Stimulated activated CD8-positive, alpha-beta memory T cell treated with anti-CD3 and anti-CD28 coated beads, Interleukin-7, amount 100 ng/mL, for 1 hour (primary cell): ENCODE measurements at places on chromosomes 3 and 15.

DNA sequence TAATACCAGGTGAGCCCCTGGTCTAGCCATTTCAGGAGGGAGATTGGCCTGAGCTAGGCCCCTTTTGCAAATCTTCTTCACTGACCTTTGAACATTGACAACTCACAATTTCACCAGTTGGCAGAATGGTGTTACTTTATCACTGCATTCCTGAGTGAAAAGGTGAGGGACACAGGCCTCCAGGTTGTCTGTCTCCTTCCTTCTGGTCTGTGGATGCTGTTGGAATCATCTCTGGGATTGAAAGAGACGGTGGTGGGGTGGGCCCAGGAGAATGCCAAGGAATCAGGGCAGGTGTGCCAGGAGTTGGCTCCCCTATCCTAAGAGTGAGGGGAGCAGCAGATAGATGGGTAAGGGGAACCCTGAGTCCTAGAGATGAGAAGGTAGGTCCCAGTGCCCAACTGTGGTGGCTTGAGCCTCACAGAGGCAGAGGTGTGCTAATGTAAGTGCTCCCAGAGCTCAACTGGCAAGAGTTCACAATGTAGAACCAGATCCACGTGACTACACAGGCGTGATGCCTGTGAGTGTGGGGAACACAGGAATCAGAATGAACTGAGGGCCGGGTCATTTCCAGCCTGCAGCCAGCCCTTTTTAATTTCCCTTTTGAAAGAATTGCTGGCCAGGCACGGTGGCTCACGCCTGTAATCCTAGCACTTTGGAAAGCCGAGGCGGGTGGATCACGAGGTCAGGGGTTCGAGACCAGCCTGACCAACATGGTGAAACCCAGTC lies 11.2 kb downstream of the C3orf62 start:
- DNase-seq, result no peak

- DNase-seq, result no peak
Observed at GRCh38 chr3:114207768-114208167, 28.9 kb upstream of the DRD3 start.

- DNase-seq, result no peak
Observed at GRCh38 chr3:100972301-100972844, 20.8 kb downstream of the ABI3BP start.

GRCh38 chr3:188126934-188127333 lies 27.0 kb upstream of the LPP start:
- DNase-seq, result no peak

DNA sequence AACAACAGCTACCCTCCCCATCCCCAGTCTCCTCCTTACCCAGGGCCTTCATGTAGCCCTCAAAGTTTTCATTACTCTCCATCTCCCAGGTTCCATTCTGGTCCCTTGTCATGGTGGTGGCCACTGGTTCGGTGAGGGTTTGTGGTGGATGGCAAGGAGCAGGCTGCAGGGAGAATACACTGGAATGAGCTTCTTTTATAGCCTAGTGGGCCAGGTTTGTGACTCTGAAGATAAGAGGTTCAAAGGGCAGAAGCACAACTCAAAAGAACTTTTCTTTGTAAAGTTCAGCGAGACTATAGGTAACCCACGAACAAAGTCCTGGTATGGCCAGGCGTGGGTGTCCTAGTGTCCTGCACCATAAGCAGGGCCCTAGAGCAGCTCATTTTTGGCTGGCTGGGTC lies at the start of gene RBP2:
TSS of gene RBP2 (minus strand) at position 169 of the 400 bp plus-strand sequence. CDS start at position 112, 57 bp downstream.
- DNase-seq, result no peak

DNA sequence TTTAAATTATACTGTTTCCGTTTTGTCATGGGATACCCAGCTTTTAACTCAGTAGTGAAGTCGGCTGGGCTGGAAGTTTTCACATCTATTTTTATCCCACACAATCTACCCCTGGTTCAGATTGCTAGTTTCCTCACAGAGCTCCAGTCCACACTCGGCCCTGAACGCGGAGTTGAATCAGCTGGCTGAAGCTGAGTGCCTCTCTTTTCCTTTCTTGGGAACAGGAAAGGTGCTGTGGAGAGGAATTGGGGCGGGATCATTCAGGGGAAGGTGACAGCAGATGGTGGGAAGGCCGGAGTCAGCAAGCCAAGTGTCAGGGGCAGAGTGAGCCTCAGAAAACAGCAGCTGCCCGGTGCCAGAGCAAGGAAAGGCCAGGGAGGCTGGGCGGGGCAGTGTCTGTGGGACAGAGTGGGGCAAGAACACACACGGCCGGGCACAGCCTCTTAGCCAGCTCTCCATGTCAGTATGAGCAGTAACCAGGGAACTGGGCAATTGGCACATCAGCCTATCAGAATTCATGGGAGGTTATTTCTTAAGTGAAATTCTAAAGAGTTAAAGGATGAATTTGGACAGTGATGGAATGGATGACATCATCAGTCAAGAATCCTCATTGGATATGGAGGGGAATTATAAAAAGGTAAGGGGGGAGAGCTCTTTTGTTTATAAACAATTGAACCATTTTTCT lies 135.7 kb upstream of the IL12A start:
- no peak for DNase-seq

DNA sequence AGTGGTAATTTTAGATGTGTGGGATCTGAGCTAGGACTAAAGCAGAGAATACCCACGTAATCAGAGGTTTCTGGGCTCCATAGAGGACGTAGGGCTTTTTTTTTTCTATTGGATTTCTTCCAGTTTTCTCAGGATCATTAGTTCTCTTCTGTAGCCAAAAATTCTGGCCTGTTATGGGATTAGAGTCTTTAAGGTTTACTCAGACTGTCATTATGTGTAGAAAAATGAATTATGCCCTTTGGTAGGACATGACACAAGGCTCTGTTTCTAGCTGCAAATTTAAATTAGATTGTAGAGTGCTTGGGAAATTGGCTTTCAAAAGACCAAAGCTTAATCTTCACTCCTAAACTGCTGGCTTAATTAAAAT lies 1.9 kb downstream of the SETD5 start:
- no peak for DNase-seq

DNA sequence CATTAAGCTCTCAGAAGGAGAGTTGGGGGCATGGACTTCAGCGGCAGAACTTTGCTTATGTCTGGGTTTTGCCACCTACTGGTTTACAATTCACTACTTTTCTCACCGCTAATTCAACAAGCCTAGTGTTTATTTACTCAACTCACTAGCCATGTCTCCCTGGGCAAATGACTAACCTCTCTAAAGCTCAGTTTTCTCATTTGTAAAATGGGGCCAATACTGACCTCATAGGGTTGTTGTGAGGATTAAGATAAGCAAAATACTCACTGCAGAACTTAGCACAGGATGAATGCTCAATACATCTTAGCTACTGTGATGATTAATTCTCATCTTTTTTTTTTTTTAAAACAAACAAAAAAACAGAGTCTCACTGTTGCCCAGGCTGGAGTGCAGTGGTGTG lies 106.3 kb downstream of the CADPS start:
- DNase-seq, result no peak

- no peak for DNase-seq
Observed at GRCh38 chr3:174168538-174169254, 690.4 kb upstream of the NAALADL2 start.

GRCh38 chr3:175941352-175941751 lies 1082.2 kb downstream of the NAALADL2 start:
- no peak for DNase-seq

DNA sequence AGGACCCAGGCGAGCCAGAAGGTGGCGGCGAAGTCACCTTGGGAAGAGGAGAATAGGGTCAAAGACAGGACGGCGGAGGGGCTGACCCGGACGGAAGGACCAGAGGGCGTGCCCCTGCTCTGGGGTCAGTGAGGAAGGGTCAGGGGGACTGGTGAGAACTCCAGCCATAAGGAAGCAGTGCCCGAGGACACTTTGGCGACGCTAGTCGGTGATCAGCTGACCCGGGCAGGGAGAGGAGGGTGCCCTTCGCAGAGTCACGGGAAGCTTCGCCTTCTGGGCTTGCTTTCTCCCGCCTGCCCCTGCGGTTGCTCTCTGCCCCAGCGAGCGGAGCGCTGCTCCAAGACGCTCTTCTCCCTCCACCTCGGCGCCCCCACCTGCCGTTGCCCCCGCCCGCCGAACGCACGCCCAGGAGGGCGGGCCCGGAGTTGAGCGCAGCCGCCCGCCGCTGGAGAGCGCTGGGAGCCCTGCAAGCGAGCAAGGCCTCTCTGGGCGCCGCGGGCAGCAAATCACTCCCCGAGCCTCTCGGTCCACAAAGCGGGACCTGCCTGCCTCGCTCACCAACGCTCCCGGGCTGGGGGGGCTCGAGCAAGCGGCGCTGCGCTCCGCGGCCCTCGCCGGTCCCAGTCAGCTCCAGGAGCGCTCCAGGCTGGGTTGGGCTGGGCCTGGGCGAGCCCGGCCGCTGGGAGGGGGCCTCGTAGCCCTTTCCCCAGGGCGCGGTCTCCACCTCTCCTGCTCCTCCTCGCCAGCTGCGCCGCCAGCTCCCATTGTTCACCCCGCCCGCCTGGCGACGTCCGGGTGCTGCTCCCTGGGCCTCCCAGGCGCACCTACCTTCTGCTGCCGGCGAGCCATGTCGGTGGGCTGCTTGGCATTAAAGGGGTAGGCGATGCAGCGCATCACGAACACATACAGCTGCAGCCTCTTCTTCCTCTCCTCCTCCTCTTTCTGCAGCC lies 1.2 kb downstream of the CADPS start:
- no peak for DNase-seq

DNA sequence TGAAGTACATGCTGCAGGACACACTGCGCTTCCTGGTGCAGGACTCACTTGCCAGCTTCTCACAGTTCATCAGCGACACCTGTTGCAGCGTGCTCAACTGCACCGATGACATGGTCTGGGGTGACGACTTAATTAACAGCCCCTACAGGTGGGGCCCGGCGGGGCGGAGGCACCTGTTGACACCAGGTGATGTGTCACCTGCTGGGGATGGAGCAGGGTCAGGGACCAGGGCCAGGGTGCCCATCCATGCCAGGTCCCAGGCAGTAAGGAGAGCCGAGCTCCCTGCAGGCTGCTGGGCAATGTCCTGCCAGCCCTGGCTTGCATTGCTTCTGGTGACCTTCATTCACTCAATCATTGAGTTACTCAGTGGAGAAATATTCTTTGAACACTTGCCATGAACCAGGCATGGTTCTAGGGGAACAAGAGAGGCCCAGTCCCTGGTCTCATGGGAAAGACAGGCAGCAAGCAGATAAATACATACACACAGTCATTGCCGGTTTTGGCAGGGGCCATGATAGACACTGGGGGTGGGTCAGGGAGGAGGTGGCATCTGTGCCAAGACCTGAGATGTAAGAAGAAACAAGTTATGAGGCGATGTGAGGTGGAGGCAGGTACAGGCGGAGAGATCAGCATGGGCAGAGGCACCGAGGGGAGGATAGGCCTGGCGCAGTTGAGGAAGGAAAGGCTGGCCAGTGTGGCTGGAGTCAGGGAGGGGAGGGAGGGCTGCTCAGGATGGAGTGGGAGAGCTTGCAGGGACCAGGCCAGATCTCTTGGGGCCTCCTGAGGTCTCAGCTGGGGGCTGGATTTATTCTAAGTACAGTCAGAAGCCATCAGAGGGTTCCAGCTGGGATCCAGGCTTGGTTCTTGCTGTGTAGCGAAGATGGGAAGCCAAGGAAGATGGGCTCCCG lies 30.8 kb downstream of the DNAH1 start:
- no peak for DNase-seq

DNA sequence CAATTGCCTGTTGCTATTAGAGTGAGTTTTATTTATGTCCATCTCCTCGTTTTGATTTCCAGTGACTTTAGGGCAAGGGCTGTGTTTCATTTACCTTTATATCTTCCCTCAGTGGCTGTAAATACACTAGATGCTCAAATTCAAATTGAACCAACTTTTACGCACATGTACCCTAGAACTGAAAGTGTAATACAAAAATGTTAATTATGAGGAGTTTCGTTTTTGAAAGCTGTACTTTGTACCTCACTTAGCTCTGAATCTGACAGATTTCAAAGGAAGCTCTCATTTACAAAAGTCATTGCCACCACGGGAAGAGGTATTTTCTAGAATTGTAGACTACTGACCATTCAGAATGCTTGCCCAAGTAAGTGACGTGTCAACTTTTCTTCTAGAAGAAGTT lies 264.4 kb downstream of the MECOM start:
- DNase-seq, result no peak

- no peak for DNase-seq
Observed at GRCh38 chr15:31228980-31229826, 97.4 kb upstream of the KLF13 start.

GRCh38 chr3:189171707-189172106 lies at the start of gene TPRG1:
TPRG1 (plus strand) TSS chr3:189171971; CDS start chr3:189207385, 35,414 bp downstream.
- no peak for DNase-seq

DNA sequence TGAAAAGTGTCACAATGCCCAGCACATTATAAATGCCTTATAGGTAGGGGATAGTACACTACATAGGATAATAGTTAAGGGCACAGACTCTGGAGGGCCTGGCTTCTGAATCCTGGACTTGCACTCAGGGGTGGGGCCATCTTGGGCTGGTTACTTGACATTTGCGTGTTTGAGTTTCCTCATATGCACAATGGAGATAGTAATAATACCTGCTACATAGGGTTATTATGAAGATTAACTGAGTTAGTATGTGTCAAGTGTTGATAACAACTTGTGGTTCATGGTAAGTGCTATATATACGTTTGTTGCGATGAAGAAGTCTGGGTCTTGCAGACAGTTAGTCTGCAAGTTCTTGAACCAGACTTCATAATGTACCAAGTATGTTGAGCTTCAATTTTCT lies 37.0 kb downstream of the MITF start:
- DNase-seq, result no peak

DNA sequence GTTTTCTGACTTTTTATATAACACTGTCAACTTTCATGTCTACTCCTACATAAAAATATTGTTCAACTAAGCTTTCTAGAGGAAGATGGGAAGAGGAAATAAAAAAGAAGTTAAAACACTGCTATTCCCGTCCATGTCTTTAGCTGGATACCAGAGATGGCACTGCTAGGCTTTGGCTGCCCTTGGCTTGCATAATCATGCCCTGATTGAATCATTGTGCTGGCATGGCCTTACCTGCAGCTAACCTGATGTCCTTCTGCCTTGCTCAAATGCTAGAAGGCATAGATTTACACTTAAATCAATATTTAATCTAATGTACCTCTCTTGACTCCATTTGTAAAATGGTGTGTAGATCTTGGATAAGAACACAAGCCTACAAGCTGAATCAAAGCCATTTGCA lies 539.7 kb upstream of the IL12A start:
- no peak for DNase-seq

DNA sequence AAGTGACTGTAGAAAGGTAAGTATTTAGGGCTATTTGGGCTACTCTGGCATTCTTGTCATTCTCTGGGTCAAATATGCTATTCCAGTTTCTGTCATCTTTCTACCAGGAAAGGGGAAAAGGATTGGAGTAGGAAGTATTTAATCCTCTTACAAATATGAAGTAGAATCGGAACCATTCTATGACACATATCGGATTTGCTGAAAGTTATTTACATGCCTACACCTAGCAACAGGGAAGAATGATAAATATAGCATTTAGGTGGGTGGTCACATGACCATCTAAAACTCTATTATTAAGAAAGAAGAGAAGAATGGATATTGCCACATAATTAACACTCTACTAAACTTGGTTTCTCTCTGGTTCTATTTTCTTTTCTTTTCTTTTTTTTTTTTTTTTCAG lies 1353.1 kb downstream of the ZPLD1 start:
- no peak for DNase-seq
